ENCODE measurements at places on chromosomes 6 and 20. TPM values are rescaled to one million over a fixed set of nuclear protein-coding genes. Genes with fewer than 3 reads are reported as not detected.

Gene BTNL2
- total RNA-seq: not detected

Gene TCP1
- 538 TPM for total RNA-seq

Gene MUC22
- total RNA-seq: not detected

Gene CCR6
- not detected for total RNA-seq

Gene LAMP5
- total RNA-seq: not detected

Gene SLCO4A1
- 5.8 TPM for total RNA-seq

Gene EGFL8
- total RNA-seq: 6.4 TPM

Gene ARFGEF3
- 8.8 TPM for total RNA-seq

Gene AKAP12
- total RNA-seq: 63.4 TPM

Gene NKX2-2
- not detected for total RNA-seq

Gene TMEM239
- total RNA-seq: not detected

Gene CLVS2
- not detected for total RNA-seq

Gene OR2B2
- not detected for total RNA-seq

Gene TXLNB
- total RNA-seq: 0.73 TPM

Gene RBBP8NL
- total RNA-seq: not detected

Gene SEL1L2
- total RNA-seq: not detected

Gene QKI
- 224 TPM for total RNA-seq

Gene FANCE
- total RNA-seq: 10.9 TPM

Gene TRIM15
- total RNA-seq: 0.08 TPM

Gene SSTR4
- total RNA-seq: not detected

Gene OPRM1
- not detected for total RNA-seq

Gene OVOL2
- total RNA-seq: not detected

Gene FAM83C
- 0.10 TPM for total RNA-seq

Gene STMN3
- 38.0 TPM for total RNA-seq

Gene WFDC10B
- not detected for total RNA-seq

Gene PSORS1C1
- 0.48 TPM for total RNA-seq

Gene KCNS1
- total RNA-seq: not detected

Gene SFT2D1
- total RNA-seq: 70.1 TPM

Gene CALHM4
- total RNA-seq: not detected

Gene RBPJL
- not detected for total RNA-seq

Gene NELFCD
- total RNA-seq: 255 TPM

Gene NOX3
- not detected for total RNA-seq

Gene TREML1
- total RNA-seq: 0.10 TPM

Gene C20orf141
- not detected for total RNA-seq

Gene ZNF391
- 0.18 TPM for total RNA-seq

Gene SLC25A27
- 0.33 TPM for total RNA-seq

Gene TFAP2D
- total RNA-seq: not detected

Gene THBS2
- total RNA-seq: 0.18 TPM

Gene FOXF2
- total RNA-seq: 3.7 TPM

Gene SLC22A2
- total RNA-seq: 0.02 TPM

Gene JPH2
- total RNA-seq: 6.7 TPM

Gene SPATA2
- 8.2 TPM for total RNA-seq

Gene SPEF1
- 0.08 TPM for total RNA-seq

Gene BMP6
- total RNA-seq: 2.2 TPM

Gene NXT1
- 90.7 TPM for total RNA-seq

Gene DLK2
- 5.8 TPM for total RNA-seq

Gene OR2H1
- not detected for total RNA-seq

Gene HTR1B
- not detected for total RNA-seq

Gene COL9A1
- 4.8 TPM for total RNA-seq

Gene PHACTR2
- 57.1 TPM for total RNA-seq

Gene MEI4
- not detected for total RNA-seq

Gene RPL10A
- 2,010 TPM for total RNA-seq

Gene DZANK1
- 1.9 TPM for total RNA-seq

Gene SIRPB1
- not detected for total RNA-seq

Gene C6orf163
- total RNA-seq: 0.79 TPM

Gene FOXS1
- total RNA-seq: 55.5 TPM

Gene CDH4
- total RNA-seq: 0.06 TPM
